Neural progenitor cell (in vitro differentiated cells): ENCODE measurements at places on chromosomes 6 and 20. TPM values are rescaled to one million over a fixed set of nuclear protein-coding genes. Genes with fewer than 3 reads are reported as not detected.
A peak's percentile ranks its signal among the peaks of the same experiment; 100 is the strongest.

GRCh38 chr6:129744201-129744879 is 34.4 kb upstream of the ARHGAP18 start:
- H3K4me3 ChIP-seq, result no peak overlapping the region
- no peaks in the 10 kb centered on the region for H3K36me3 ChIP-seq
- H3K27me3 ChIP-seq, result no peaks in the 10 kb centered on the region
- DNase-seq, result no peak
- no peaks in the 10 kb centered on the region for H3K4me1 ChIP-seq

DNA sequence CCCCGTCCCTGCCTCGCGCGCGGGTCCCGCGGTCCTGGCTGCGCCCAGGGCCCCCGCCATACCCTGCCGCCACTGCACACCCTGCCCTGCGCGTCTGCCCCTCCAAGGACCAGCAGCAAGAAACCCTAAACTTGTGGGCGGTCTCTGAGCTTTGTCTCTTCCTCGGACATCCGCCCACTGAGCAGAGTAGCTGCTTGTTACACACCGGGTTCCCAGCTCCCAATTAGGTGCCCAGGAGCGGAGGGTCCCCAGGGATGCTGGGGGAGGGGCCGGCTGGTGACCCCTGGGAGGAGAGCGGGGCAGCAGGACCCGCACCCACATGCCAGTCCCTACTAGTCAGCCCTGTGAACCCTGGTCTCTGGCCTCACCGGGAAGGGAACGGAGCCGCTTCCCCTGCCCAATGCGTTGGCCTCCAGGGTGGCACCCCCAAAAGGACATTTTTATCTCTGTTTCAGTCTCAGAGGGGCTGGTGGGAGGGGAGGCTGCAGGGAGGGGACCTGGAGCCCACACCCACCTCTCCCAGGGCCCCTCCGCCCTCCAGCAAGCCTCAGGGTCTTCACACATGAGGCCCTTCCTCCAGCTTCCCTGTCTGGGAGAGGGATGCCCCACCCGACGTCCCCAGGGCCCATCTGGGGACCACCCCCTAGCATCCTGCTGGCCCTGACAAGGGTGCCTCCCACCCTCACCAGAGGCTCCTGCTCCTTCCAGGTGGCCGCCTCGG is 10.5 kb downstream of the STMN3 start:
- H3K27me3 ChIP-seq, result peaks cover 17% of the 10 kb centered on the region
- peak; percentile 67 for DNase-seq

- no peak overlapping the region for H3K4me3 ChIP-seq
- no peak overlapping the region for H3K27ac ChIP-seq
- H3K36me3 ChIP-seq, result no peaks in the 10 kb centered on the region
- no peak for DNase-seq
- no peaks in the 10 kb centered on the region for H3K4me1 ChIP-seq
- H3K27me3 ChIP-seq, result no peaks in the 10 kb centered on the region
These were observed 105.1 kb downstream of the ATG5 start for GRCh38 chr6:106220485-106220884.

DNA sequence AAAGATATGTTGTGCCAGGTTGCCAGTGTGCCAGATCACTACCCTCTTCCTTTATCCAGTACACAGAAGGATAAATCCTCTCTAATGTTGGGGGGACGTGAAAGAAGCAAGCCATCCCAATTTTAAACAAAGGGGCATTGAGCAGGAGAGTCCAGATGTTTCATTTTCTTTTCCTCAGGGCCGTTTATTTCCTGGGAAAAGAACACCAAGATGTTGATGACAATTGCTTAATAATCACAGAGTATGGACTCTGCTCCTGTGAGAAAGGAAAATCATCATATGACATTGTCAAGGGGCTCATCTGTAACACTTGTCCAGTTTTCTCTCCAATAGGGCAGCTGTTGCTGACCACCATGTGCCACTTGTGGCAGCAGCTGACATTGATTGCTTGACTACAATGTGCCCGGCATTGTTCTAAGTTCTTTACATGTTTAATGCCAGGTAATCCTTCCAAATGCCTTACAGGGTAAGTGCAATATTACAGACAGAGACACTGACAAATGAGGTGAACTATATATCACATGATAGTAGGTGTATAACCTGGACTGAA is 161.4 kb downstream of the CD109 start:
- no peak for DNase-seq
- H3K27ac ChIP-seq, result no peak overlapping the region
- no peaks in the 10 kb centered on the region for H3K36me3 ChIP-seq
- H3K4me1 ChIP-seq, result no peaks in the 10 kb centered on the region

- DNase-seq, result no peak
- H3K4me3 ChIP-seq, result no peak overlapping the region
- H3K27me3 ChIP-seq, result no peaks in the 10 kb centered on the region
- H3K4me1 ChIP-seq, result peaks cover 12% of the 10 kb centered on the region
- no peaks in the 10 kb centered on the region for H3K36me3 ChIP-seq
These were observed 29.8 kb upstream of the TCP11 start for GRCh38 chr6:35170891-35171290.

DNA sequence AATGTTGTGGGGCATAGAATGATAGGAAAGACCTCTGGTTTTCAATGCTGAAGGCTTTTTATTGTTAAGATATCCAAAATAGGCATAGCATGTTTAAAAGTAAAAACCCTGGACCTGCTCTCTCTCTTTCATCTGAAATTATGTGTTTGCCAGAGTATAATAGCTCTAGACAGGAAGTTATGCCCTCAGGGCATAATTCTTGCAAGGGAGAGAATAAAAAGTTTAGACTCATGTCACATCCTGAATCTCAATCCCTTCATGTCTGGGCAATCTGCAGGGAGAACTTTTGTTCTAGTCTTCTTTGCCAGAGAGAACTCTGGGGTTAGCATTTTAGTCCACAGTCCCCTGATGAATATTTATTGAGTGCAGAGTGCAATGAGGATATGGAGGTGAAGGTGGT is 297.3 kb upstream of the FLRT3 start:
- H3K27ac ChIP-seq, result no peak overlapping the region
- no peak overlapping the region for H3K4me3 ChIP-seq
- no peak for DNase-seq
- H3K36me3 ChIP-seq, result no peaks in the 10 kb centered on the region
- H3K4me1 ChIP-seq, result peaks cover 15% of the 10 kb centered on the region

- H3K4me1 ChIP-seq, result no peaks in the 10 kb centered on the region
- no peaks in the 10 kb centered on the region for H3K36me3 ChIP-seq
- no peak overlapping the region for H3K27ac ChIP-seq
- H3K27me3 ChIP-seq, result no peaks in the 10 kb centered on the region
- no peak for DNase-seq
- no peak overlapping the region for H3K4me3 ChIP-seq
These were observed 554.3 kb downstream of the CD109 start for GRCh38 chr6:74250161-74250818.

The CGAS gene
- 0.62 and 0.90 TPM in 2 replicates for total RNA-seq

The MCCD1 gene
- not detected in 2 replicates for total RNA-seq

The ATG5 gene
- 31.7 and 45.0 TPM in 2 replicates for total RNA-seq
